Calu3 (cell line): ENCODE measurements at places on chromosomes 1 and 21. TPM values are rescaled to one million over a fixed set of nuclear protein-coding genes. Genes with fewer than 3 reads are reported as not detected.

DNA sequence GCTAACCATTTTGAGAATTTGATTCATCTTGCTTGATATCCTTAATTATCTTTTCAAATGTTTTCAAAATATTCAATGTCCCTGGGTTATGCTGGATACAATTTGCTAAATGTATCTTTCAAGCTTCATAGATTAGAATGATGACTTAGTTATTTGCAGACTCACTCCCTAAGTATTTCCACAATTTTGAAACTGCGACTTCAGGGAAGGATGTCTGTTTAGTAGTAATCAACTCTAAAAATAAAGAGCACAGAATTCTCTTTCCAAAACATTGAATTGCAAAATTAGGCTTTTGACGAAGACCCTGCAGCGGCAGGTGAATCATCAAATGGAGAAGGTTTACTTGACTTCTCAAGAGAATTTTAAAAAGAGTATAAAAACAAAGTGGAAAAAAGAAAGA lies 14.2 kb downstream of the RGS1 start:
- DNase-seq = no peak

- DNase-seq = peak; percentile 27
Observed at GRCh38 chr1:200090252-200091159, 63.0 kb downstream of the NR5A2 start.

DNA sequence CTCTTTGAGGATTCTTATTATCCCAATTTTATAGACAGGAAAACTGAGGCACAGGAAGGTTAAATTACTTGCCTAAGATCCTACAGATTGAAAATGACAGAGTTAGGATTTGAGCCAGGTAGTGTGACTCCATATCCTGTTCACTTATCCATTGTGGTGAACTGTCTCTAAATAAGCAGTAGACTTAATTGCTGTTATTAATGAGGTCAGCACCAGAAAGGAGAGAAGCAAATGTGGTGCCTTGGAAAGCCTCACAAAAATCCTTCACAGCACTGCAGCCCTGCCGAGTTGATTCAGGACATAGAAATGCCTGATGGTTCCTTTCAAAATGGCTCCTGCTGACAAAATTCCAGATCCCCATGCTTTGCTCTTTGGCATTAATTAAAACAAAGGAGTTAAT lies 193.3 kb upstream of the BEND5 start:
- DNase-seq = no peak

GRCh38 chr1:83113652-83114051 lies 885.3 kb downstream of the TTLL7 start:
- no peak for DNase-seq

GRCh38 chr1:53079251-53079650 lies 17.2 kb downstream of the PODN start:
- no peak for DNase-seq

DNA sequence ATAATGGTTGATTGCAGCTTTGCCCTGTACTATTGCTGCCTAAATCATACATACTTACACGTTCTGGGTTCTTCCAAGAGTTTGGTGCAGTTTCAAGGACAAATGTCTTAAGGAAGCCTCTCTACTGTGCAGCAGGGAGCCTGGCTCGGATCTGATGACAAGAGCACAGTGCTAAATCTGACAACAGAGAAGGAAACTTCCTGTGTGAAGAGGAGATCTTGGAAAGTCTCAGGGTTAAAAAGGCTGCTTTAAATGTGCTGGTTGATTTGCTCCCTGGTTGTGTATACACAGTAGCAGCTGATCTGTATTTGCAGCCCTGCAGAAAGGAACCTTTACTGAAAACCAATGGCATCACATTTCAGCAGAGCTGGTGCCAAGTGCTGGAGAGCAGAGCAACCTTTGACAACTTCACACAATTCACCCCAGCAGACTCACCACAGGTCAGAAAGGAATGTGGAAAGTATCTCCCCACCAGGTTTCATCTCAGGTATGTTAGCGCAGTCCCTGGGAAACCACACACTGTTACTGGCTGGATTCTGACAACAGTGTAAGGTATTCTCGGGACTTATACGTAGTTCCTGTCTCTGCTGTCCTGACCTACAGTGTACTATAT lies 355.0 kb upstream of the ESRRG start:
- no peak for DNase-seq

- DNase-seq = peak; percentile 63
Observed at GRCh38 chr1:155192346-155193274, 15.1 kb downstream of the THBS3 start.

DNA sequence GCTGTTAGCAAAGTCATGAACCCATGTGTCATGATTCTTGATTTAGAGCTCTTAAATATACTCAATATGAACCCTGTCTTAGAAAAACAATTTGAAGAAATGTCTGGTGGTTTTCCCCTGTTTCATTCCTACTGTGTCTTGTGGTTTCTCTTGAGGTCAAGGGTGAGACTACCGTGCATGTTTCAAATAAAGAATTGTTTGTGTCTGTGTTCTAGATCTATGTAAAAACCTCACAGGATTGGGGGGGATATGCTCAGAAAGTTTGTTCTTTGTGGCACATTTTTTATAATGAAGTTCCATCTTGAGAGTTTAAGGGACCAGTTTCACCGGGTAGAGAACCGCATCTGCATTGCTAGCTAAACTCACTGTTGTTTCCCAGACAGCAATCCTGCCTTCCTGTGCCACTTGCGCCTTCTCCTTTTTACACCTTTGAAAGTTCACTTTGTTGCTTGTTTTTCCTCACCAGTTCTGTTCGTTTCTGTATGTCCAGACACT lies 30.9 kb upstream of the CACYBP start:
- DNase-seq = peak; percentile 57

- DNase-seq = no peak
Observed at GRCh38 chr1:203609979-203610493, 16.6 kb upstream of the ATP2B4 start.

- no peak for DNase-seq
Observed at GRCh38 chr1:222375701-222376100, 172.2 kb downstream of the HHIPL2 start.

GRCh38 chr1:115314765-115315164 lies 23.3 kb downstream of the NGF start:
- DNase-seq = no peak

GRCh38 chr1:147111381-147112130 lies 60.7 kb downstream of the PRKAB2 start:
- DNase-seq = no peak

DNA sequence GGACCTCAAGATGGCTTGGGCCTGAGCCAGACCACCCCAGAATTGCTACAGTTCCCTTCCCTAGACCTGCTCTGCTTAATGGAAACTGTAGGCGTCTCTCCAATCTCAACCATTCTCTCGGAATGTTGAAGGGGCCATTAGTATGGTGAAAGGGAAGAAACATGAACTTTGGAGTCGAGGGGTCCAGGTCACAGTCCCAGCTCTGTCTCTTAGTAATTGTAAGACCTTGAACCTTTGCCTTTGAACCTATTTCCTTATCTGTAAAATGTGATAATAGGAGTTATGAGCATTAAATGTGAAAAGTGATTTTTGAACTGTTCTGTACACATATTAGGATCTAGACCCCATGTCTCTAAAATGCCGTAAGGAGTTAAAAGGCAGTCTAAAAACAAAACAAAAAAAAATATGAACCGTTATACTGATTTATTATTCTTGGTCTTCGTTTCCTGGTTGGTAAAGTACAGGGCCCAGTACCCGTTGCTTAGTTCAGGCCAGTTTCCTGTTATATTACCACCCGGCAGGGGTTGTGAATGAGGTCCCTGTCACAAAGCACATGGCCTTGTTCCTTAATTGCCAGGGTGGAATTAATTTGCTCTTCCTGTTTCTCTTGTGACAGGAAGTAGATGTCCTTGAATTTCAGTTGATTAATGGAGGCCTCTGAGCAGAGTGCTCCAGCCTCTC lies 42.3 kb downstream of the TCEANC2 start:
- DNase-seq = no peak

DNA sequence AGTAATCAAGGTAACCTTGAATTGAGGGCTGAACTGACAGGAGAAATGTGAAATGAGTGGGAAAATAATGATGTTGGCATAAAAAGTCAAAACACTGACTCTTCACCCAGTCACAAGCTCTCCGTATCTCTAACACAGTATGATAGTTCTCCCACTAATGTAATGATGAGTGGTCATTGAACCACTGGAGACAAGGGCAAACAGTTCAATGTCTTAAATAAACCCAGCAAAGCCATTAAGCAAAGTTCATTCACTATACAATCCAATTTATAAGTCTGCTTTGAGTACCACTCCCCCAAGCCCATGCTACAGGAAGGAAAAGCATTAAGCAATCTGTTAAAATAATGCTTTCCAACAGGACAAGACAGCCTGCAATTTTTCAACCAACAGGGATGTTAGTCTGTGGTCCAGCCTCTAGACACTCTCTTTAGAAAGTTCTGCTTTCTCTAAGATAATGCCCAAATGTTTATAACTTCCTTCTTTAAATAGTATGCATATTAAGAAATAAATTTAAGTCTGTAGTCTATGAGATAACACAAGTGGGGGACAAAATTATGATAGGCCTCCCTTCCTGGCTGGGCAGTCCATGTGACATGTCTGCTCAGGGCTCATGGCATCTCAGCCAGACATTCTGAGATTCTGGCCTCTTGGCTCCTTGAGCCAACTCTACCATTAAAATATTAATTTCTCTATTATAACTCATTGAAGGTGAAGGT lies 25.5 kb upstream of the DDAH1 start:
- no peak for DNase-seq

Gene PLPPR4
- total RNA-seq = 0.12 TPM in 1 of 2 replicates, not detected in the other

Gene TGFBR3
- 7.7 and 10.8 TPM in 2 replicates for total RNA-seq

Gene DEPDC1
- total RNA-seq = 33.0 and 41.7 TPM in 2 replicates

Gene WRAP73
- total RNA-seq = 14.9 and 18.6 TPM in 2 replicates
